ENCODE measurements at places on chromosomes 5 and 9.

- DNase-seq: no peak
These were observed 9.0 kb downstream of the SLC36A1 start for GRCh38 chr5:151456321-151456940.

GRCh38 chr5:171840066-171840465 is 54.4 kb downstream of the SMIM23 start:
- no peak for DNase-seq

DNA sequence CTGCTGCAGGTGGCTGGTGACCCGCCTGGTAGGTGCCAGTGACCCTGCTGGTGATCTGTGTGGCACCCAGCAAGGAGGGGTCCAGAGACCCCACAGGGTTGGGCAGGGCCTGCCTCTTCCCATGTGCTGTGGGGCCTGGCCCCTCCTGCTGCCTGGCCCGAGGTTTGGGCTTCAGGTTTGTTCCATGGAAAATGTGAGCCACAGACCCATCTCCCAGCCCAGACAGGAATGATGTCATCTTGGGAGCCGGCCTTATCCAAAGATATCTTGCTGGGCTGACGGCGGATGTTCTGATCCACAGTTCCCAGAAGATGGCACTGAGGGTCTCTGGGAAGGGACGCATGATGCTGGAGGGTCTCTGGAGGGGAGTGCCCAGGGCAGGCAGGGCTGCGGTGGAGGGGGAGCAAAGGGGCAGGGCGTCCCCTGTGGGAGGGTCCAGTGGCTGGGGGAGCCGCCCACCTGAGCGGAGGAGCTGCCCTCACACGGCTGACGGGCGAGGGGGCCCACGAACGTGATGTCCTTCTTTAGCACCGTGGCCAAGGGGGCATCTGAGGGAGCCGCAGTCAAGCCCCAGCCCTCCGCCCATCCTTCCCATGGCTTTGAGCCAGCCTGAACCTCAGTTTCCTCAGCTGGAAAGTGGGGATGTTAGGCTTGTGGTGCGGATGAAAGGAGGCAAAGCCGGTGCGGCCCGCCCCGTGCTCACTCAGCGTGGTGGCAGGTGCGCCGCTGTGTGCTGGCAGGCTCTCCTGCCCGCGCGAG is 68.1 kb downstream of the COL5A1 start:
- DNase-seq: no peak

DNA sequence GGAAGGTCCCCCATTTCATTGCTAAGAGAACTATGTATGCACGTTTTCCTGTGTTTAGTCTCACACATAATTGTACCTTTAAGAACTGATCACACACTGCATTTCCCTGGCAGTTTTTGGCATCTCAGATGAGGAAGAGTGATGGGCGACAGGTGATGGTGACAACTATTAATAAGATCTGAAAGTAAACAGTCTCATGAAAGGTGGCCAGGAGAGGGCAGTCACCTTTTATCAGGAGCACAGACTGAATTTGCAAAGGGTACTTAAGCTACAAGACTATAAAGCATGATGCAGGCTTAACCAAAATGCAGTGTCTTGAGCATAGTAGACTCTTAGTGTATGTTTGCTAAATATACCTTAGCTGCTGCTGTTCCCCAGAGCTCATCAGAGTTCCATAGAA is 91.5 kb downstream of the GHR start:
- peak; percentile 46 for DNase-seq

DNA sequence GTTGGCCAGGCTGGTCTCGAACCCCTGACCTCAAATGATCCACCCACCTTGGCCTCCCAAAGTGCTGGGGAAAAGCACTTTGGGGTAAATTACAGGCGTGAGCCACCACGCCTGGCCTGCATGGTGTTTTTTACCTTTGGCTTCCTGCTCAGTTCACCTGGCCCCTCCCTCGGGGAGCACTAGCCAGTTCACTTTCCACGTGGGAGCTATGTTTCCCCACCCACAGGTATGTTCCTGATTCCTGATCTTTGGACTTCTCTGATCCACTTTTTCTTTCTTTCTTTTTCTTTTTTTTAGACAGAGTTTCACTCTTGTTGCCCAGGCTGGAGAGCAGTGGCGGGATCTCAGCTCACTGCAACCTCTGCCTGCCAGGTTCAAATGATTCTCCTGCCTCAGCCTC is 15.8 kb downstream of the DAB2IP start:
- DNase-seq: no peak

- no peak for DNase-seq
These were observed 228.5 kb downstream of the ENC1 start for GRCh38 chr5:74412066-74412465.

DNA sequence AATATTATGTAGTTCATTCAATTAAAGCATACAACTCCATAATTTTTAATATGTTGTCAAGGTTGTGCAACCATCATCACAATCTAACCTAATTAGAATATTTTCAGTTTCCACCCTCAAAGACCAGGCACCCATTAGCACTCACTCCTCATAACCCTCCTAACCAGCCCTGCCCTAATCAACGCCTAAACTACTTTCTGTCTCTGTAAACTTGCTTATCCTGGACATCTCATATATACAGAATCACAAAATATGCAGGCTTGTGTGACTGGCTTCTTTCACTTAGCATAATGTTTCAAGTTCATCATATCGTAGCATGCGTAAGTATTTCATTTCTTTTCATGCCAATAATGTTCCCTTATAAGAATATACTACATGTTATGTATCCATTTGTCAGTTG is 134.8 kb upstream of the NFIL3 start:
- DNase-seq: no peak

DNA sequence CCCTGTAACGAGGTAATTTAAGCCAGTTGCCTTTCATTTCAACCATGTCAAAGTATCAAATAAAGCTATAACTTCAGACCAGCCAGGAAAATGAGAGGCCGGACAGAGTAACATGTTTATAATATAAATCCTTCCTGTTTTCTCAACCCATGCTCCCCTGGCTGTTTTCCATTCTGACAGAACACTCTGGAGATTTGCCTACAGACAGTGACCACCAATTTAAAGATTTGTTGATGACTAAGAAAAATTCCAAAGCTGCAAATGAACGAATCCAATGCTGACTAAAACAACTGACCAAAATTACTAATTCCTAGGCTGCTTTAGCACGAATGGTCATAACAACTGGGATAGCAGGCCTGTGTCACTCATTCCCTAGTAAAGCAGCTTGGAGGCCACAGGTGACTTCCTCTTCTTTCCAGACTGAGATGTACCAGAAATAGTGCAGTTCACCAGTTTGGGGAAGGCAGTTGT is 141.4 kb downstream of the AOPEP start:
- DNase-seq: peak; percentile 76

DNA sequence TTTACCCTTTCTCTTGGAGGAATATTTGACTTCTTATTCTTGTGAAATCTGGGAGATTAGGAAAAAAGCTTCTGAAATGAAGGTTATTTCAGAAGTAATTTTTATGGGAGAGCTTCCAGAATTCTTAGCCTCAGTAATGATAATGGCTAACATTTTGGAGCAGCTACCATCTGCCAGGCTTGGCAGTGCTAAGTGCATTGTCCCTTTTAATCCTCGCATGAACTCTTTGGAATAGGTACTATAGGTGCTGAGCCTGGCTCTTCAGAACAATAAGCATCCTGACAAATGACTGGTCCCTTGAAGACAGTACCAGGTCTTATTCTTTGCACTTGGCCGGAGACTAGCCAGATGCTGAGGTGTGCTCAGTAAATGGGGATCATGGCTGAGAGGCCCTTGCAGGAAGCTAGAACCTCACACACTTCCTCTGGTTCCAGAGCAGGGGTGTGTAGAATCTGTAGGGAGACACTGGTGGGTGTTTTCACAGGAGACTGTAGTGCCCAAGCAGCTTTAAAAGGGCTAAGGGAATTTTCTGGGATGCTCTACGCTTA is 90.7 kb downstream of the RCL1 start:
- DNase-seq: no peak

GRCh38 chr9:137880976-137881530 is 3.5 kb downstream of the CACNA1B start:
- DNase-seq: no peak
